ENCODE measurements at places on chromosomes 3 and 15.

- DNase-seq: no peak
These were observed 1.4 kb downstream of the DVL3 start for GRCh38 chr3:184156522-184156955.

- no peak for DNase-seq
These were observed 38.9 kb upstream of the RSL24D1 start for GRCh38 chr15:55235546-55236036.

GRCh38 chr3:105362021-105362665 lies 4.6 kb upstream of the ALCAM start:
- DNase-seq: no peak

GRCh38 chr3:109316162-109316730 lies at the start of gene DPPA2:
DPPA2 (minus strand) TSS chr3:109316517; CDS start chr3:109314542, 1,975 bp downstream.
- DNase-seq: no peak

DNA sequence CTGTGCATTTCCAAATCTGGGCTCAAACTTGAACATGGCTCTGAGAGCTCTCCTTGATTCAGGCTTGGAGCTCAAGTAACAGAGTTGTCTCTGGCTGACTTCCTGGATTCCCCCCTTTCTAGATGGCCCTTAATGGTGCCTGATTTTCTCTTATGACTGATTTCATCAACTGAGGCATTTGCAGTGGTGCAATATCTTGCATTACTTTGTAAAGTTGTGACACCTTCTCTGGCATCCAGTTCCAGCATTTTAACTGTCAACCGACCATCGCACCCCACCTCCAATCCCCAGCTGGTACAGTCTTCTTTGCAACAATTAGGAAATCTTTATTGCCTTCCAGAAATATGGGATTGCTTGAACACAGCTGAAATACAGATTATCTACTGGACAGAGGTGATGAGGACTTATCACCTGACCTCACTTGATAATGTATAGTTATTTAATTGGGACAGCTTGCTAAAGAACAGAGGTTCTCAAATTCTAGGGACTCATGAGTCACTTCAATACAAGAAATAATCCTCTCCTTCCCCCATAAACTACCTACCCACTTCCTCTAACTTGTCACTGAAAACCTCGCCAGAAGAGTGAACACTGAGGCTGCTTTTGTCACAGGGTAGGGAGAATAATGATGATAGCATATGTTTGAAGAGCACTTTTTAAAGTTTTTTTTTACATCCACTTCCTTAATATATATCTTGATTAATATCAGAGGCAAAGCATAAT lies 41.8 kb downstream of the FILIP1L start:
- DNase-seq: no peak

DNA sequence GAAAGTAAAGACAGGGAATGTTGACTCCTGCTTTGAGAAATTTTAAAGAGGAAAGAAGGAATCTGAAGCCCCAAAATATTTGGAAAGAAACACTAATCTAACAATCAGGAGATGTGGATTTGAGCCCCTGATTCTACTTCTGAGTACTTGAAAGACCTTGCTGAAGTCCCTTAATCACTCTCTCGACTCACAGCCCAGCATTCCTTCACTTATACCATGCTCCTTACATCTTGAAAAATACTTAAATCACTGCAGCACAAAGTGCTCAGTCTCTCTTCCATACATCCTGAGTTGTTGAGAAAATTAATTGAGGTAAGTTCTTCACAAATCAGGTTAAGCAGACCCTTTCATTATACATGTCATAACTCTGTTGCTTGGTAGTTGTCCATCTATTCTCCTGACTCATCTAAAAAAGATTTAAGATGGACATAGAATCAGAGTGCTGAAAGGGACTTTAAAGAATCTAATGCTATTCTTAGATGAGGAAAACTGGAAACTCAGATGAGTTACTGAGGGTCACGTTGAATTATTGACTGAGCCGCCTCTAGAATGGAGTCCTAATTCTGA lies 72.8 kb upstream of the THSD4 start:
- no peak for DNase-seq

- DNase-seq: no peak
These were observed 47.8 kb downstream of the SLC41A3 start for GRCh38 chr3:126036056-126036549.

DNA sequence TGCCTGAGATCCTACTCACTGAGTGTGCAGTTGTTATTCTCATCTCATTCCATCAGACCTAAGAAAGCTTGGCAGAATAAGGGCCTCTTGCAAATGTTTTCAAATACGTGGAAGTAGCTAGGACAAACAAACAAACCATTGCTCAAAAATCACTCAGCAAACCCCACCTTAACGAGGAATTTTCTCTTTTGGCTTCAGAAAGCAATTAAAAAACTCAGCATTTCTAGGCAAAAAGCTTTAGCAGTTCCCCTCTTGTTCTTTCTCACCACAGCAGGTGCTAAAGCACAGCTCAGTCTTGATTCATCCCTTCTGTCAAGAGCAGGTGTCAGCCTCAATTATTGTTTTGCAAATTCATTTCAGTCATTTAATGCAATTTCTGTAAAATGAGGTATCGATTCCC lies 58.6 kb upstream of the NUDT16 start:
- DNase-seq: no peak

DNA sequence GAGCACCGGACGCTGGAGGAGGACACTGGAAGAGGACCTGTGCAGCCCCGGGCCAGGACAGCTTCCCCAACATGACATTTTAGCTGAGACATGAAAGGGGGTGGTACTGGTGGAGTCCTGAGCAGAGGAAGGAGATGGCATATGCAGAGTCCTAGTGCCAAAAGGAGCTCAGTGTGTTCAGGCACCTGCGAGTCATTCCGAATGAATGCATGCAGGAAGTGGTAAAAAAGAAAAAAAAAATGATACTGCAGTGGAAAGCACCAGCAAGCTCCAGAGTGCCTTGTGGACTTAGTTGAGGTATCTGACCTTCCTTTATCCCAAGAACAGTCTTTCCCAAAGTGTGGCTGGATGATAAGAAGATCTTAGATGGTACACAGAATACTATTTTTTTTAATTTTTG lies 6.6 kb upstream of the ZNF148 start:
- no peak for DNase-seq

DNA sequence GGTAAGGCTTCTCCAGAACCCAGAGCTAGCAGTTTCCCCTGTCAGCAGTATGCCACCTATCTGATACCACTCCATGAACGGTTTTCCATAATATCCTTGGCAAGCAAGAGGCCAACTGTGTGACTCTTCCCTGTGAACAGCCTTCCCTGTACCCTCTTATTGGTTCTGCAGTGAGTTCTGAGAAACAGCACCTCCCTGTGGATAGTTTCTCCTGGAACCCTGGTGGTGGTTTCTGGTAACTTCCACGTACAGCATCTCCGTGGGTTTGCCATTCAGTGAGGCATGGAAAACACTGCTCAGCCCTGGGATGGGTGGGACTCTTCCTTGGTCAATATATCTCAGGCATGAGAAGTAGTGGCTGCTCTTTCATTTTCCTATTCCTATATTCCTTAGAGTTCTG lies 19.4 kb upstream of the SERPINI2 start:
- DNase-seq: no peak

DNA sequence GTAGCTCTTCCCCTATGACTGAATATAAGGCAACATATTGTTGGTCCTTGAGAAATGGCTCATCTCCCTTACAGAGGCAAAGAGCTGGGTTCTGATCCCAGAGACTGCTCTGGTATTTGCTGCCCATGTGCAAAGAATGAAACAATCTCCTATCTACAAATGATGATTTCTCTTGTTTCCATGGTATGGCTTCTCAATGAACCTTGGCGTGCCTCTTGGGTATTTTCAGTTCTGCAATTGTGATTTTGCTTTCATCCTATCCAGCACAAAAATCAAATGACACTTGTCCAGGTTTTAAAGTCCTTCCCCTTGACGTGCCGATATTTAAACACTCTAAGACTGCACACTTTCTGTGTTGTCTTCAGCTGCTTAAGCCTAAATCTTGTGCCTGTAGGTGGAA lies 109.8 kb upstream of the NR2F2 start:
- DNase-seq: no peak

DNA sequence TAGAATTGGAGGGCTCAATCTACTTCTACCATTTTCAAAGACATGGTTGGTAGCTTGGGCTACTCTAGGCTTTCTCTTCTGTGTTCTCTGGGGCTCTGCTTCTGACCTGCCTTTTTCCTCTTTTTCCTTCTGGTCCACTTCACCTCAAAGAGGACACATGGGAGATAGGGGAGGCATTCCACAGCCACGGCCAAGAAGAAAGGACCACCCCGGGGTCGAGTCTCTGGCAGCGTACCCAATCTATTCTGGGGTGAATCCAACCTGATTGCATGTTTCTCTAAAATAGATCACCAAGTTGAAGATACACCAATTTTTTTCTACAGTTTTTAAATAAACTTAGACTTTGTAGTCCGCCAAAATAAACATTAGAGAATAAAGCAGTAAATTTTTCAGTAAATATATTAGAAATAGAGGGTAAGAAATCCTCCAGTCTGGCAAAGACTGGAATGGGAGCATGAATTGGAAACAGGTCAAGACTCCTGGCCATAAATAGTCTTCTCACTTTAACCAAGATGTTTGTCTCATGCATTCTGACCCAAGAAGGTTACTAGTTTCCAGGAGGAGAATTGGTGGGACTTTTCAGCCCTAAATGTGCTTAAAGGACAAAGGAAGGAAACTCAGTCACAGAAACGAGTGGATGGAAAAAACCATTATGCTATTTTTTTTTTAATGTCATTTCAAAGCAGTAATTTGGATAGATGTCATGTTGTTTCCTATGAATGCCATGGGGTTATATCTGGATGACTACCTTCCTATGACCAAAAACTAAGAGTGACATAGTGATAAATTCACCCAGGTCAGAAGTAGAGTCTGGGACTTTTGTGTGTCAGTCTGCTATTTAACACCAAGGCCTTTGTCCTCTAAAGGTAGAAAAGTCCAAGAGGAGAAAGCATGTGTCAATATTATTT lies 71.3 kb upstream of the PHLDB2 start:
- no peak for DNase-seq

DNA sequence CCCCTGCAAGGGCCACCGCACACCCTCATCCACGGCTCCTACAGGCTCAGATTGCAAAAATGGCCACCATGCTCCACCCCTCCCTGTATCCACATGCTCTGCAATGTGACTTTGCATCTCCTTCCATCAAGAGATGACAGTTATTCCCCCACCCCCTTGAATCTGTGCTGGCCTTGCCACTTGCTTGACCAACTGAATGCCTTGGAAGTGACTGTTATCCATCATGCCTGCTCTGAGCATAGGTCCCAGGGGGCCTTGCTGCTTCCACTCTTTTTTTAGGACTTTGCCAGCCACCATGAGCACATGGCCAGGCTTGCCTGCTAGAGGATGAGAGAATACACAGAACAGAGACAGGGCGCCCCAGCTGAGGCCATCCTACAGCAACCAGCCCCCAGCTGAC lies 13.6 kb downstream of the HAPLN3 start:
- DNase-seq: no peak

GRCh38 chr3:178419071-178419470 lies 117.2 kb upstream of the KCNMB2 start:
- no peak for DNase-seq

GRCh38 chr3:114362815-114363214 lies 69.0 kb downstream of the TIGIT start:
- no peak for DNase-seq

DNA sequence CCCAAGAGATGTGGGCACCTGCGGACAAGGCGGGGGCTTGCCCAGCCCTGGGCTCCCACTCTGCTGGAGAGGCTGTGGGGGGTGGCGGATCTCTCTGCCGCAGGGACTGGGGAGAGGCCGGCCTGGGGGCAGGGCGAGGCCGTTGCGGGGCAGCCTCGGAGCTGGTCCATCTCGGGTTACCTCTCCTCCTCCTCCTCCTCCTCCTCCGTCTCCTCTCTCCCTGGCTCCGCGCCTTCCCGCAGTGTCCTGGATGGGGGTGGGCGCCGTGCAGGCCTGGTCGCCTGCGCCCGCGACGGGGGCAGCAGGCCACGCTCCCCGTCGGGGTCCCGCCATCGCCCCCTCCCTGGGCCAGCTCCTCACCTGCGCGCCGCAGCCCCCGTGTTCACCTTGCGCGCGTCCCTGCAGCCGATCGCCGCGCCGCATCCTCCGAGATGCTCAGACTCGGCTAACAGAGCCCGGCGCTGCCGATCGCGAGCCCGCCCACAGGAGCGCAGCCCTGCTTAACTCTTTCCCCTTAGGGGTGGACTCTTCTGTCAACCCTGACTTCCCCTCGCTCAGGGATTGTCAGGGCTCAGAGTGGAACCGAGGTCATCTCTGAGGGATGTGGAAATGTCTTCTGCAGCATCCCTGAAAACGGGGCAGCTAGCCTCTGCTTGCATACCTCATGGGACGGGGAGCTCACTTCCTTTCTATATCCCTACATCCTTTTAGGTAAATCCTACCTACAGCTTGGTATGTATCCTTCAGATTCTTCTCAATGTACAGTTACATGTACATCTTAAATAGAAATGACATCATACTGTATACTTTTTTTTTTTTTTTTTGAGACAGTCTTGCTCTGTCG lies at the start of gene PRRT3:
TSS of gene PRRT3 (minus strand) at position 447 of the 844 bp plus-strand sequence. CDS start 2,293 bp downstream, outside the sequence.
- no peak for DNase-seq

Data from GOT3 (cell line).